ENCODE measurements at places on chromosomes 1 and 21. TPM values are rescaled to one million over a fixed set of nuclear protein-coding genes. Genes with fewer than 3 reads are reported as not detected.

Gene PGBD5
- not detected for total RNA-seq

Gene MTR
- total RNA-seq = 17.9 TPM

Gene PM20D1
- not detected for total RNA-seq

Gene OR2L5
- total RNA-seq = not detected

Gene COL18A1
- total RNA-seq = 404 TPM

Data from mammary microvascular endothelial cell (primary cell).